CD4-positive, alpha-beta T cell treated with Interferon alpha-2 for 1 hour (primary cell): ENCODE measurements at places on chromosomes 4 and X.

DNA sequence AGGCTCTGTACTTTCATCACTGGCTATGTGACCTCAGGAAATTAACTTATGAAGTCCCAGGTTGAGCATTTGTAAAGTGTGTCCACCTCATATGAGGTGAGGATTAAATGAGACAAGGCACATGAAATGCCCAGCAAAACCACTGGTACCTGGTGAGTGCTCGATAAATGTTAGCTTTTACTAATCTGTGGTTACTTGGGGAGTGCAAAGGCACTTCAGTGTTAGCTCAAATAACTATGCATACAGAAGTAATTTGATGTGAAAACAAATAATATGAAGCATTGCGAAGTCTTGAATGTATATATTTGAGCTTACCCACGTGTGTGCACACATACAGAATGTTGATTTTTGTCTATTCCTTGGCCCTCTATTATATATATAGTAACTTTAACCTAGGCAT lies 186.3 kb upstream of the TLL1 start:
- DNase-seq, result no peak

- peak; percentile 15 for DNase-seq
Measured at GRCh38 chr4:37453281-37453998, 208.9 kb downstream of the NWD2 start.

DNA sequence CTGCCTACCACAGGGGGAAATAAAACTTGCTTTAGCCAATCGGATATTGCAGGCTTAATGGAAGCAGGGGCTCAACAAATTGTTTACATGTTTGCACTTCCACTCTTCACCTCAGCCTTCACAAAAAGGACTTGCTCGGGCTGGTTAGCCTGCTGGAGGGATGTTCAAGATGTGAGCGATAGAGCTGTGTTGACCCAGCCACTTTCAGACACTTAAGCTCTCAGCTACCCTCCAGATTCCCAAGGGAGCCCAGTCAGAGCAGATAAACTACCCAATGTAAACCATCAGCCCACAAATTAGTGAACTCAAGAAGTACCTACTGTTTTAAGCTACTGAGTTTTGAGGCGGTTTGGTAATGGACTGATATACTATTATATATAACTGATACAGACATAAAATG lies 508.4 kb upstream of the FTHL17 start:
- no peak for DNase-seq

GRCh38 chrX:13719192-13719856 lies 15.1 kb downstream of the TRAPPC2 start:
- DNase-seq, result peak; percentile 48

GRCh38 chr4:155079871-155080270 lies 128.6 kb upstream of the NPY2R start:
- DNase-seq, result no peak

- no peak for DNase-seq
Measured at GRCh38 chr4:142549248-142549647, 296.9 kb downstream of the INPP4B start.

GRCh38 chrX:41085878-41086626 lies 807 bp downstream of the USP9X start:
- peak; percentile 49 for DNase-seq

DNA sequence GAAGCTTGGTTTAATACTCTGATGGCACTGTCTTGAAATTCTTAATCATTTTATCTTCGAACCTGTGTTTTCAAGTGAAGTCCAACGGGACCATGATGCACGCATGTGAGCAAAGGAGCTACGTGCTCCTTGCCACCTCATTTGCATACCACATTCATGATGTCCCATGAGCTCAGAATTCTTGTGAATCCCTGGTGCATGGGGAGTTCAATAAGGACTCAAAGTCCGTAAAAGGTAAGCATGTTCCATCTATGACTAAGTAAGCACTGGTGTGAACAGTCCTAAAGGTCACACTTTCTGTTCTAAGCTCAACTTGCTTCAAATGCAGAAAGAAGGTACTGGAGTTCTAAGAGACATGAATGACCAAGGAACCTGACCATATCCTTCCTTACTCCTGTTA lies 13.1 kb upstream of the GPM6B start:
- no peak for DNase-seq

DNA sequence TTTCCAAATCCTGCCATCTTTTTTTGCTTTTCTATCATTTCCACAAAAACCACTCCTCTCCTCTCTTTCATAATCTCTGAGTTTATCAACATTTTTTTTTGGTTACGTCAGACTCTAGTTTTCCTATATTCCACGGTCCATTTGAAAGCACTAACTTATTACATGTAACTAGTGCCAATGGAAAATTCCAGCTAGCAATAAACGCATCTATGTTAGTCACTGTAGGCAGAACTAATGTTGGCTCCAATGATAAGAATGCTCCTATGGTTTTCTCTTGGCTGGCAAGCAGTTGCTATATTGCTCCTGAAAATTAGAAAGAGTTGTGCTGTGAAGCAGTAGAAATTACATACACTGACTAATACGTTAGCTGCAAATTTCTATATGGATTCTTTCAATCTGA lies 634.6 kb upstream of the FTHL17 start:
- no peak for DNase-seq

- DNase-seq, result no peak
Measured at GRCh38 chr4:160375772-160376452, 1273.0 kb downstream of the RAPGEF2 start.

DNA sequence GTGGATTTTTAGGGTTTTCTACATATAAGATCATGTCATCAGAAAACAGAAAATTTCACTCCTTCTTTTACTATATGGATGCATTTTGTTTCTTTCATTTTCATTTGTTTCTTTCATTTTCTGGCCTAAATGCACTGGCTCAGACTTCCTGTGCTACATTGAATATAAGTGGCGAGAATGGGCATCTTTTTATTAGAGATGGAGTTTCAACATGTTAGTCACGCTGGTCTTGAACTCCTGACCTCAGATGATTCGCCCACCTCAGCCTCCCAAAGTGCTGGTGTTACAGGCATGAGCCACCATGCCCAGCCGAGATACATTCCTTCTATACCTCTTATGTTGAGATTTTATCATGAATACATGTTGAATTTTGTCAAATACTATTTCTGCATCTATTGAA lies 61.8 kb downstream of the BRWD3 start:
- DNase-seq, result no peak

DNA sequence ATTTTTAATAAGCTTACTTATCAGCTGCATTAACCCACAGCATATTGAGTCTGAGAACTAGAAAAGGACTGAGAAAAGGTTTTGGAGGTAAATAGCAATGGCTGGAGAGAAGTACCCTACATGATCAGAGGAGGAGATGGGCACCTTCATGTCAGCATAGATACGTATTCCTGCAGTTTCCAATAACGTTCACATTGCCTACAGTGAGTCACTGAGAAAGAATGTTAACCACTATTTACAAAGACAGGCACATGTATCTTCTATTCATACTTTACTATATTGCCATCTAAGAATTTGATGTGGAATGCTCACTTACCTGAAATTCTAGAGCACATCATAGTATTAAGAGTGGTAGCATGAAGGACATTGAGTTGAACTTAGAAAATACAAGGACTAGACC lies 92.5 kb downstream of the TLL1 start:
- no peak for DNase-seq

- no peak for DNase-seq
Measured at GRCh38 chr4:150896497-150896896, 118.6 kb downstream of the LRBA start.

DNA sequence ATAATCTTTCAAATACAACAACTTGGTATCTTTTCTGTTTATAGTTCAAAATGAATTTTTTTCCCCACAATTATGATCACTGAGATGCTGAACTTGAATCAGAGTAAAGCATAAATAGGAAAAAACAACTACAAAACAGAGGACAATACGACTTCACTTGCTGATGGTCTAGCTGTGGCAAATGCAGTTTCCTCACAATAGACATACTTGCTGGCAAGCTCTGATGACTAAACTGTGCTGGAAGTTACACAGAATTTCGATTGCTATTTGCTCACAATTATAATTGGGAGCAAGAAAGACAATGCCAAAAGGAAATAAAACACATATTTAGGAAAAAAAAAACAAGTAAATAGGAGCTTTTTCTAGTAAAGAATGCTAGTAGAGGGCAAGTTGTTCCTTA lies 14.7 kb downstream of the VEGFC start:
- no peak for DNase-seq

GRCh38 chr4:105189855-105190650 lies 43.4 kb downstream of the TET2 start:
- DNase-seq, result no peak
